ENCODE measurements at places on chromosomes 1 and 21.

- no peak for DNase-seq
Observed at GRCh38 chr1:106523497-106523896, 533.0 kb upstream of the PRMT6 start.

- no peak for DNase-seq
Observed at GRCh38 chr1:25174363-25174729, 58.0 kb downstream of the SYF2 start.

DNA sequence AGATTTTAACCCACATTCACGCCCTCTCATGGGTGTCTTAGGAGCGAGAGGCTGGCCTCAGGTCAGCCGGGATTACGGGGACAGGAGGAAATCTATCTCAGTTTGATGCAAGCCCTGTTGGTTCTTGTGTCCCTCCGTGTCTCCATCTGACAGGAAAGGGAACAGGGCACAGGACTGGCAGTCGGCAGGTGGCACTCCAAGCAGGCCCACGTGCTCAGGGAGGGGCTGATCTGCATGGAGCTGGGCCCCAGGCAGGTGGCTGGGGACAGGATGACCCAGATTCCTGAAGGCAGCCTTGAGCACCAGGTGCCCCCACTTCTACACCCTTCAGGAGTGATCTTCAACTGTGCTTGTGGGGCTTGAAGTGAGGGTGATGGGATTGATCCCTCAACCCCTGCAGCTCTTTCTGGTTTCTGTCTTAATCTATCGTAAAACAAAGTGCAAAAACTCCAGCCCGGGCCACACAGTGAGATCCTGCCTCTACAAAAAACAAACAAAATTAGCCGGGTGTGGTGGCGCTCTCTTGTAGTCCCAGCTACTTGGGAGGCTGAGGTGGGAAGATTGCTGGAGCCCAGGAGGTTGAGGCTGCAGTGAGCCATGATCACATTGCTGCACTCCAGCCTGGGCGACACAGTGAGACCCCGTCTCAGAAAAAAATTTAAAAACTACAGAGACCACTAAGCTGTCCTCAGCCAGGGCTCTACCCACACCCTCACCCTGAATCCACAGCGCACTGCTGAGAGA, 8.3 kb downstream of the PLEKHG5 start:
- DNase-seq, result no peak

DNA sequence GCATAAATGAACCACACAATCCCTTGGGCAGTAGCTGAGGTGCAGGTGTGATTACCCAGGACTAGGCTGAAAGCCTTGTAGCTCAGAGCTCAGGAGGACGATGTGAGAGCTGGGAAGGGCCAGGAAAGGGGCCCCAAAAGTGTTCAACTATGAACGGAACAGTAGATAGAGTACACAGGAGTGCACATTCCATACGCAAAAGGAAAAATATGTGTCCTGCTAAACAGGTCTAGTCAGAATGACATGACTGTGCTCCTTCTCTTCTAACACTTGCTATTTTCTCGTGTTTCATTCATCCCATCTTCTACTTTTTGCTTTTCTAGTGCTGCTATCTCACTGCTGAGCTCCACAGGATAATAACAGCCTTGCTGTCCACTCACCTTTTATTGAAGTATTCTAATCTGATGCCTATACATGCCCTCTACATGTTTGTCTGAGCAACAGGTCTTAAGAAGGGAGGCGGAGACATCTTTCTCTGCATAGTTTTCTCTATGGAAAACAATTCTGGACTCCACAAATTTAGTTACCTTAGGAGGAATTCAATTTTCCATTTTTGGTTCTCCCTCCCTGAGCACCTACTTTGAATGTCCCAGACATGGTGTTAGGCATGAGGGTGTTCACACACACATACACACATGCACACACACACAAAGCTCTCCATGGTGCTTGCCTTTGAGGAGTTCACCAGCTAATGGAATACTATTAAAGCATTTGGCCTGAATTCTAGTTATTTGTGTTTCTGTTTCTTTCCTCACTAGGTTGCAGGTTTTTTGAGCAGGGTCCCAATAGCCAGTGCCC, 3.4 kb downstream of the S100A10 start:
- DNase-seq, result no peak

DNA sequence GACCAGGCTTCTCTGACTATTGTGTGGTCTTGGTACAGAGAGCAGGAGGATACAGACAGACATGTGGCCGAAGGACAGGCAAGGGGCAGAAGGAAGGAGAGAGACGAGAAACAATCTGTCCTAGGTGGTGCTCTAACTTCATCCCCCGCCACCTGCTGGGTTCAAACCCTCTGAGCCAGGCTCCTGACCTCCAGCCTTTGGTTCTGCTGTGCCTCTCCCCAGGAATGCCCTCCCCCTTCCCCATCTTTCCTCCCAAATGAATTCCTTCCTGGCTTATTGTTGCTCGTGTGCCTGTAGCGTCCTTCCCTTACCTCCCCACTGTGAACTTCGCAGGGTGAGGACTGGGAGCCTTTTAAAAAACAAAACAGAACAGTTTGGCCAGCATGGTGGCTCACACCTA, 5.4 kb downstream of the TCEA3 start:
- DNase-seq, result no peak

- no peak for DNase-seq
Observed at GRCh38 chr1:161482610-161483009, 22.6 kb upstream of the FCGR2A start.

GRCh38 chr21:42261829-42262200, 42.9 kb downstream of the ABCG1 start:
- no peak for DNase-seq

DNA sequence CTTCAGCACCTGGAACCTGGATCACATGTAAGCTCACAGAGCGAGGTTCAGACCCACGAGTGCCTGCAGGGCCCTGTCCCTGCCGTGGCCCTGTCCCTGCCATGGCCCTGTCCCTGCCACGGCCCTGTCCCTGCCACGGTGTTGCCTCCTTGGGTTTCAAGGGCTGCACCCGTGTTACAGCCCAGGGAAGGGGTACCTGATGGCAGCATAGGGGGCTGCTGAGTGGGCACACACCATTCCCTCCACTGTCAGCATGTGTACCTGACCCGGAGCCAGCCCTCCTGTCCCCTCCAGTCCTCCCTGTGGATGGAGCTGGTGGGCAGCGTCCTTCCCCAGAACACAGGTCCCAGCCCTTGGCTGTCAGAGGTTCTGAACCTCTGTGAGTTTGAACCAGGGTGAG, 15.3 kb downstream of the DFFB start:
- no peak for DNase-seq

GRCh38 chr1:162230096-162230495, 146.6 kb downstream of the SPATA46 start:
- peak; percentile 15 for DNase-seq

DNA sequence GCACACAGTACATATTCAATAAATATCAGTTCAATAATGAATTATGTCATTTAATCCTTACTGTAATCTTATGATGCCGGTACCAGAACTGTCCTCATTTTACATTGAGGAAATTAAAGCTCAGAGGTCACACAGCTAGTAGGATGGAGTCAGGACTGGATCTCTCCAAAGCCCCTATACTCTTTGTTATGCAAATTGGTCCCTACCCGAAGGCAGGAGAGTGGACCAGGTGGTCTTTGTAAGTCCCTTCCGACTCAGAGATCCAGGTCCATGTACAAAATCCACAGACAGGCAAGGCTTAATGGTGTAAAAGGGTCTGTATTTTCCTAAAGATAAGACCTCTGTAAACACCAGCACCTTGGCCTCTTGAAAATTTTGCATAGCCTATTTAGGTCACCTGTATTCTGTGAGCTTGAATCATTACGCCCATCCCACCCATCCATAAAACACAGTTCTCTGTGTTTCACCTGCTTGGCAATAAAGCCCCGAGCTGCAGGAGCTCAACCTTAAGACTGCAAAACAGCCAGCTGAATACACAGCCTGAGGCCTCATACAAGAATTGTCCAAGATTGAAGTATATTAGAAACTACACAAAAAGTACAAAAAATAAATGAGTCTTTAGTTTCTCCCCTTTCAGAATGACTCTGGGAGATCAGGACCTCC, 41.7 kb downstream of the PLXNA2 start:
- no peak for DNase-seq

DNA sequence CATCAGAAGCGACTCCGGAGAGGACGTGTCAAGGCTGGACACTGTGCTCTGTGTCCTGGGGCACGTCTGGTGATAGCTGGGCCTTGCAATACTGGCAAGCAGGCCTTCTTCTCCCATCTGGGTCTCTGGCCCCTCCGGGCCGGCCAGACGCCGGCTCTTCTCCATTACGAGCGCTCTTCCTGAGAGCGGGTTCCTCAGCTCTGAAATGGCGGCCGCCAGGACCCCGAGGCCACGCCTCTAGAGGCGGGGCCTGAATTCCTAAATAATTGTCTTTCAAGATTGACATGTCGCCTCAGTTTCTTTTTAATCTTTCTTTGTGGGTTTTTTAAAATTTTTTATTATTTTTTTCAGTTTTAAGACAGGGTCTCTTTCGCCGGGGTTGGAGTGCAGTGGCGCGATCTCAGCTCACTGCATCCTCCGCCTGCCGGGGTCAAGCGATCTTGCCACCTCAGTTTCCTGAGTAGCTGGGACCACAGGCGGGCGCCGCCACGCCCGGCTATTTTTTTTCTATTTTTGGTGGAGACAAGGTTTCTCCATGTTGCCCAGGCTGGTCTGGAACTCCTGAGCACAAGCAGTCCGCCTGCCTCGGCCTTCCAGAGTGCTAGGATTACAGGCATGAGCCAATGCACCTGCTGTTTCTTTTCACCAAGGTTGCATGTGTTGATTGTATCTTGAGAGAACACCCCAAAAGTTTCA, 9.2 kb downstream of the RNF2 start:
- no peak for DNase-seq

DNA sequence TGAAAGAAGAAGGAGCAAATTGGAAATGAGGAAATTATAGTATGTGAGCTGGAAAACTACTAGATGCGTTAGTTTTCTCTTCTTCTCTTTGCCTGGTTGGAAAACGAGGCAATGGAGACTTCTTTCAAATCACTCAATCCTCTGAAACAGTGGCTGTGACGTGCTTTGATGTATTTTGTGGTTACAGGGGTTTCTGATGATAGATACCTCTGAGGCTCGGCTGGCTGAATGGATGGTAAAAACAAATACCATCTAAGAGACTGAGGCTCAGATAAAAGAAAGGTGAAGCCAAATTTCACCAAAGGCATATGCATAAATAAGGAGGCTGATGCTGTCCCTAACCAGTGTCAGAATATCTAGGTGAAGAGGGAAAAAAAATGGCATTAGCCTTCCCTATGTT, 15.1 kb downstream of the MAB21L3 start:
- no peak for DNase-seq

DNA sequence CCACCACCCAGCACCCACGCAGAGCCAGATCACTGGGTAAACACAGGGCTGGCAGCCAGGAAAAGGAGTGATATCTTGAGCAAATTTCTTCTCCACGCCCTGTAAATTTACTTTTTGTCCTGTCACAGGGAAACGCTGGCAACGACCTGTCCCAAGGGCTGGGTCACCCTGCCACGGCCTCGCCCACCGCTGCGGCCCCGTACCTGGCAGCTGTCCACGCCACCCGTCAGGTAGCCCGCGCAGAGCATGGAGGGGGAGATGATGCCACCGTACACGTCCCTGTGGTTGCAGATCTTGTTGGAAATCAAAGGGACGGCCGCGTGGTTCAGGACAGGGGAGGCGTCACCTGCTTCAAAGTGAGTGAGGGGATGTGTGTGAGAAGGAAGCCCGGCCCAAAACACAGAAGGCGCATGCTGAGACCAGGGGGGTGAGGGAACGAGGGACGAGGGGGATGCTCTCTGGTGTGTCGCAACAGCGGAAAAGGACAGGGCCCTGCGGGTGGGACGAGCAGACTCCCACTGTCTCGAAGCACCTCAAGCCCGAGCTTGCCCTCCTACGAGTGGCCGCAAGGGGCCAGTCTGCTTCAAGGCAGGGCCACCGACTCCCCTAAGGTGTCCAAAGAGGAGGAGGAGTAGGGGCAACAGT, 10.1 kb upstream of the TFF1 start:
- no peak for DNase-seq
